ENCODE measurements at places on chromosomes 12 and 14. TPM values are rescaled to one million over a fixed set of nuclear protein-coding genes. Genes with fewer than 3 reads are reported as not detected.

The DTX1 gene
- total RNA-seq: 0.16 TPM

The NPFF gene
- total RNA-seq: not detected

GRCh38 chr12:95371571-95371970, 102.4 kb upstream of the METAP2 start:
- DNase-seq: no peak

GRCh38 chr12:100414739-100415138, 57.9 kb downstream of the SLC17A8 start:
- DNase-seq: no peak

GRCh38 chr14:104950021-104950420, 25.3 kb downstream of the PLD4 start:
- DNase-seq: no peak

DNA sequence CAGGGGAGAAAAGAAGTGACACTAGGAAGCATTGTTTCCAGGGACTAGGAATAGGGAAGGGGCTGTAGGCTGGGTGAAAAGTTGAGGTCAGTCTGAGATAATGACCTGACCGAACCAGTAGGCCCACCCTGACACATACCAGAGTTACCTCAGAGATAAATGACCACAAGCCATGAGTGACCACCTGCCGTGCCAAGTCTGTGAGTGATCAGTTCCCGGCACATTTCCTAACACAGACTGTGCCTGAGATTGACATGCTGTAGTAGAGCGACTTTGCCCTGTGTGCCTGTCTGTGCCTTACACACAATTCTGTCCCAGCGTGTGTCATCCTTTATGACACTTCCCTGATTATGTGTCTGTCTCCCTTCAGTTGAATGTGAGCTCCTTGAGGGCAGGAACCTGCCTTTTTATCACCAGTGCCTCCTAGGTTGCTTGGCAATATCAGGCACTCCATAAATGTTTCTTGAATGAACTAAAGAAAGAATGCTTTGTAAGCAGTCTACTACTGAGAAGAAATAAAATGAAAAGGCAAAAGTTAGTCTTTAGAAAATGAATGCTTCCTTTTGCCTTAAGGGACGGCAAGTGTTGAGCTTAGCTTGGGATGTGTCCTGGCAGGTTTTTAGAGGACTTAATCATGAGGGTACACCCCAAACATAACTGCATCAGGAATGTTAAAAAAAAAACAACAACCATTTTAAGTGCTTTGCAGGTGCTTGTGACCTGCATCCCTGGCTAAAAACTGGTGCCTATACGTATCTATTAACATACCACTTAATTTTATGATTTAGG, 9.6 kb upstream of the SSPN start:
- DNase-seq: no peak

DNA sequence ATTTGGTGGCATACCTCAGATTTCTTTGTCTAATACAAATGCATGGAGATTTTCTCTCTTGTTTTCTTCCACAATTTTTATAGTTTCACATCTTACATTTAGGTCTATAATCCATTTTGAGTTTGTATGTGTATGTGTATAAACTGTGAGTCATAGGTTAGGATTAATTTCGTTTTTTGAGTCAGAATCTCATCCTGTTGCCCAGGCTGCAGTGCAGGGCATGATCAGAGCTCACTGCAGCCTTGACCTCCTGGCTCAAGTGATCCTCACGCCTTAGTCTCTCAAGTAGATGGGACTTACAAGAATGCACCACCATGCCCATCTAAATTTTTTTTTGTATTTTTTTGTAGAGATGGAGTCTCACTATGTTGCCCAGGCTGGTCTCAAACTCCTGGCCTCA, 71.6 kb downstream of the OTOGL start:
- no peak for DNase-seq

GRCh38 chr14:74457565-74457895, 31.5 kb upstream of the SYNDIG1L start:
- DNase-seq: no peak

GRCh38 chr12:66352197-66352596, 49.9 kb downstream of the HELB start:
- no peak for DNase-seq

All from activated T-helper 2 cell treated with anti-CD3 and anti-CD28 coated beads, Interferon-gamma antibody, Interleukin-2, Interleukin-4, amounts not matched to agents 10 μg/mL and 5 μg/mL and 100 μg/mL, durations not matched to agents 14 hours and 24 hours and 36 hours (primary cell).